ENCODE measurements at places on chromosomes 5 and 9.

- no peak for DNase-seq
Observed at GRCh38 chr9:6869081-6869948, 111.5 kb downstream of the KDM4C start.

- DNase-seq: peak; percentile 74
Observed at GRCh38 chr9:119802621-119803020, 433.4 kb upstream of the BRINP1 start.

- peak; percentile 75 for DNase-seq
Observed at GRCh38 chr5:1666812-1667588, 132.6 kb downstream of the MRPL36 start.

GRCh38 chr5:145750199-145750598 is 84.9 kb downstream of the PRELID2 start:
- no peak for DNase-seq

- DNase-seq: peak; percentile 94
Observed at GRCh38 chr9:134455934-134456755, 129.9 kb downstream of the RXRA start.

DNA sequence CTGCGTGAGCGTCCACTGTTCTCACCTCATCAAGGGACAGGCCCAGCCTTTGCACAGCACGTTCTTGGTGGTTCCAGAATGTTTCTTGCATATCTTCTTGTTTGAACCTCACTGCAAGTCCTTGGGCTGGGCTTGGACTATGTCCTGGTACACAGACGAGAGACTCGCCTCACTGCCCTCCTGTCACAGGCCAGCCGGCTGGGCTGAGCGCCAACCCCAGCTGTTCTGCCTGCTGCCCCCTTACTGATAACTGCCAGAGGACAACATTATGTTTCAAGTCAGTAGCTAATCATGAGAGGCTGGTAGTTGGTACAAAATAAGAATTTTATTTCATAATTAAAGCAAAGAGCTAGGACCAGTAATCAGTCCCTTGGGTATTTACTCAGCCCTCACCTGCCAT is 52.8 kb upstream of the LRRTM2 start:
- DNase-seq: peak; percentile 81

DNA sequence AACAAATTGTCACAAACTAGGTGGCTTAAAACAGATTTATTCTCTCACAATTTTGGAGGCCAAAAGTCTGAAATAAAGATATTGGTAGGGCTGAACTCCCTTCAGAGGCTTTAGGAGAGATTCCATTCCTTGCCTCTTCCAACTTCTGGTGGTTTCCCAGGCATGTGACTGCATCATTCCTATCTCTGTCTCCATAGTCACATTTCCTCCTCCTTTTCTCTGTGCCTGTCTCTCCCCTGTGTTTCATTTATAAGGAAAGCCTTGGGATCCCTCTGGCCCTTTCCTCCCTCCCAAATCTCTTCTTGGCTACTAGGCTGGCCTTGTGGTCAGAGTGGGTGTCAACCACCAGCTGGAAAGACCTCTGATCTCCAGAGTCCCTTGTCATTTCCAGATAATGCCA is 78.2 kb downstream of the SNX18 start:
- DNase-seq: no peak

DNA sequence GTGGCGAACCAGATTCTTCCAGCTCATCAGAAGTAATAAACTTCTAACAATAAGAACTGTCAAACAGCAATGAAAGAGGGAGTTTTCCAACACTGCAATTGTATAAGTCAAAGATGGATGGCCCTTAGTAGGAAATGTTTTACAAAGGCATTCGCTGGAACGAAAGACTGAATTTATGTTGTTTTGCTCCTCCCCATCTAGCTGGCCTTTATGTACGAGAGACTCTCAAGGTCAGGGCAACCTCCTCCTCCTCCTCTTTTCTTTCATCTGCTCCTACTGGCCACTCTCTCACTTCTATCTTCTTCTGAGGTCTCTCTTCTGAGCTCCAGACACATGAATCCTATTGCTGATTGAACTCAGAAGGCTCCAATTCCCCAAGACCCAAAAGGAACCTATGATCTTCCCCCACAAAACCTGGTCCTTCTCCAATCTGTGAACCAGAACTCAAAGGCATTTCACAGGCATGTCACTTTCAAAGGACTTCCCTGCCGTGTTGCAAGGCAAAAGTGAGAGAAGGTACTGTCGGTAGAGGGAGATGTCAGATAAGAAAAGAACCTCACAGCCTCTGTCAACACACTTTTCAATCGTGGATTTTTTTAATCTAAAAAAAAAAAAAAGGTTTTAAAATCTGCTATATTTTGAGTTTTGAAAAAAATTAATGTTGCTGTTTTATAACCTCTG is 28.5 kb upstream of the PUM3 start:
- no peak for DNase-seq

DNA sequence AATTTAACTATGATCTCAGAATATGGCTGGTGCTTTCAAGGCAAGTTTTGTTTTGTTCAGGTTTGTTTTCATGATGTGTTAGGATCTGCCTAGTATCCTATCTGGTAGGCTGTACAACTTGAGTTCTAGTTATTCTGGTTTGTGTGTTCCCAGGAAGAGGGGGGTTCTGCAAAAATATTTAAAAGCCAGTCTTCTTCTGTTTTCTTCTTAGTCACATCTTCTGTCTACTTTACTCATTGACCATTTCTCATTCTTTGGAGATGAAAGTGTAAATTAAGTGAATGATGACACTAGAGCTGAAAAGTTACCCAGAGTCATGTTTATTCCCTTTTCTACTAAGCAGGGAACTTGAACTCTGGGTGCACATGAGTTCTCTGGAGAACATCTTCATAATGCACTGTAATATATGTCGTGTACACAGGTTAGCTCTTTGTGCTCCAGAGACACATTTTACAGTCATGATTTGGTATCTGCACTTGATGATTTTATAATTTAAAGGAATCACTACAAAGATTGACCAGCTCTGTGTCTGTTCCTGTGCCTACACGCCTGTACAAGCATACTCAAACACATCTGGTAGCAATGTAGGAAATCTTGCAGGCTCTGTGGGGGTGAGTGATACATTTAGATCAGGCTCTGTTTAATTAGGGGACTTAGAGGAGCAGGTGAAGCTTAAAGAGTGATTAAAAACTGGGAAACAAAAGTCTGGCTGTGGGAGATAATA is 5.0 kb downstream of the SMAD5 start:
- DNase-seq: no peak

DNA sequence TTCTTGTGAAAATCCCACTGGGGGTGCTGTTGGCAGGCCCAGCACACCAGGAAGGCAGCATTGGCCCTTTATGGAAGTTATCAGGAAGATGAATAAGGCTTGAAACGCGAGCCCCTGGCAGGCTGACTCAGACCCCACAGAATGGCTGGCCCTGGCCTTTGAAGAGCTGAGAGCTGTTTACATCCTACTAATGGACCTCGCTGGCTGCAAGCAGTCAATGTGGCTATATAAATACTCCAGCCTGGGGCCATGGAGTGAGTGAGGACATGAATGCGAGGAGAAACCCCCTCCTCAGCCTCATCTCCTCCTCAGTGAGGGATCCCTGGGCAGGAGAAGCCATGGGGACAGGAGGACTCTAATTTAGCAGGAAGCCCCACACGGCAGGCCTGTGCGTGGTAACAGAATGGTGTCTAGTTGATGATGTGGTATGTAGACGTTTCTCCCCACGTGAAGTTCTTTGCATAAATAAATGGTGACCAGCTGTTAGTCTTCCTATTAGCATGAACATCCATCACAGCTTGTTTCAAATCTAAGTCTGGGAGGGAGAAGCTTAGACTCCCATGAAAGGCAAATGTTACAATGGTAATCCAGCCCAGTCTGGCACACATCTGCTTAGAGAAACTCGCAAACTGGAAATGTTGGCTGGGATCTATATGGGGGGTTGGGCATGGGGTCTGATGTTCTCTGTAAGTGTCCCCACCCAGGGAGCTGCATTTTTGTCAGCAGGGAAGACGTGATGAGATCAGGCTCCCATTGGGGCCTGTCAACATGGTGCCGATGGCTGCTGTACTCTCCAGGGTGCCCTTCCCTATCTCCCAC is 175.1 kb upstream of the PITX1 start:
- peak; percentile 83 for DNase-seq

- DNase-seq: no peak
Observed at GRCh38 chr9:99335280-99335679, 113.2 kb downstream of the SEC61B start.

GRCh38 chr5:127370631-127371030 is 80.0 kb downstream of the MEGF10 start:
- DNase-seq: no peak

DNA sequence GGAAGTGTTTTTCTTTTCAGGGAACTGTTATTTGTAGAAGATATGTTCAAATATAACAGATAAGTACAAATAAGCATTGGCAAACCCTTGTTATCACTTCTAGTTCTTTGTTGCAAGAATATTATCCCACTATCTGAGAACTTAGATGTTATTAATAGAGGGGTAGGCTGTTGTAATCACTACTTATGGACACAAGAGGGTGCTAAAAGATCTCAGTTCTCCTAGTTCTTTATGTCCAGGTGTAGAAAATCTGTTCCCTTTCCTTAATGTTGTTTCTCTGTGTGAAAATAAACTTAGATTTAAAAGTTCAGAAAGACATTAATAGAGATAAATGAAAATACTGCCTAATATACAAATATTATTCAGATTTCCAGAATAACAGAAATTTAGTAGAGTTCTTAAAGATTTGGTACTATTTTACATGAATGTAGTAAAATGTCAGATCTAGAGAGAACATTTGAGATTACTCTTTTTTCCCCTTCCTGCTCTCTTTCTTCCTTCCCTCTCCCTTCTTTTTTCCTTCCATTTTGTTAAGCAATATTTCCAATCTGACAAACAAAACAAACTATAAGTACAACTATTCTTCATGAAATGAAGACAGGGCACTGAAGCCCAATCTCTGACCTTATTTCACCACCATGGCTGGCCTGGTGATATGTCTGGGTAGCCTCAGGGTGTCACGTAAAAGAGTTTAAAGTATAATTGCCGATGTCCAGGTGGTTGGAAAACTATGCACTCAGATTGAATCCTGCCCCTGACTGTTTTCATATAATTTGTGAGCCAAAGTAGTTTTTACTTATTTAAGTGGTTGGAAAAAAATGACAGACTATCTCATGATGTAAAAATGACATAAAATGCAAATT is 43.6 kb upstream of the C5orf46 start:
- no peak for DNase-seq

GRCh38 chr5:177071666-177072385 is 14.9 kb upstream of the FGFR4 start:
- no peak for DNase-seq

DNA sequence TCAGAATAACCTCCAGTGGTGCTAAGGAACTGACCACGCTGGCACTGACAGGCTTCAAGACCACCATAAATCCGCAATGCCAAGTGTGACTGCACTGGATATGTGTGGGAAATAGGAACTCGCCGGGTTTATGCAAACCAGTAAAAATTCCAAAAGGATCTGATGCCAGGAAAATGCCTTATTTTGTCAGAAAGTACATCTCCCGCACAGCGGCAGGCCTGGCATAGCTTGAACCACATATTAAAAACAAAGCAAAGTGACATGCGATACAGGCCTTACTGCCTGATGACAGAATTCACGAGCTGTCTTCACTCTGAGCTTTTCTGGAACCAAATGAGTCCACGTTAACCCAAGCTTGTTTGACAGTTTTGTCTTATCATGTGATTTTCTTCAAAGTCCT is 139.6 kb downstream of the GLIS3 start:
- DNase-seq: no peak

DNA sequence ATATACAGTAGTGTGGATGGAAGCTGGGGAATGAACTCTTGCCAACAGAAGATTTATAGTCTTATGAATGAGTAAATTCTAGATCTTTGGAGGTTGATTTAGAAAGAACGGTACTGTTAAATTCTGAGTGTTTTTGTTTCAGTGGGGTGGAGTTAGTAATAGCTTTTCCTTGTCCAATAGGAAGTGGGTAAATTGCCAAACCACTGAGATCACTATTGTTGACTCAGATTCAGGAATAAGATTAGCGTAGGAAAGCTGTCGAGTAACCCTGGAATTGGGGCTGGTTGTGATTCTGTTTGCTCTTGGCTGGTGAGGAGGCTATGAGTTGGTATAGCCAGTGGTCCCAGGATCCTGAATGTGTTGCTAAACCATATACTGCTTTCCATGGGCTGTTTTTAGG is 155.6 kb downstream of the ARHGAP26 start:
- no peak for DNase-seq

DNA sequence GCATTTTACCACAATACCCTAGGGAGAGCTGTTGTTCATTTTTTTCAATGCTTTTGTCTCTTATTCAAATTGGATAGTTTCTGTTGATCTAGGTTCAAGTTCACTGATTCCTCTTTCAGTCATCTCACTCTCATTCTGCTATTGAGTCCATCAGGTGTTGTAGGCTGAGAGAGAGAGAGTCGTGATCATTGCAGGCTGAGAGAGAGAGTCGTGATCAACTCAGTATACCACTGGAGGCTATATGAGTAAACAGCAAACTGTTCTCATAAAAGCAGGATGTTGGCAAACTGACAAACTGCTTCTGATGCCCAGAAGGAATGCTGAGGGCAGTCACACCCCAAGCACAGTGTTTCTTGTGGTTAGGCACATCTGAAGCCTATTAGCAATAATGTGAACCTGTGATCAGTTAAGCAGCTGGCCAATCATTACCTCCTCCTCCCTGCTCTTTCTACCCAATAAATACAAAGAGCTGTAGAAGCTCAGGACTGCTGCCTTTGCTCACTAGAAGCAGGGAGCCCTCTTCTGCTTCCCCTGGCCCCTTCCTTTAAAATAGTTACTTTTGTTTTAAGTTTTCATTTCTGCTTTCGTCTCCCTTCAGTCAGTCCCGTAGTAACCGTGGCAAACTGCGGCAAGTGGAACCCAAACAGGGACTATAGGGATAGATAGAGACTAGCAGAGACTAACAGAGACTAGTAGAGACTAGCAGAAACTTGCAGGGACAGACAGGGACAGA is 476.1 kb upstream of the ACO1 start:
- DNase-seq: no peak

- no peak for DNase-seq
Observed at GRCh38 chr9:29806937-29807618, 2233.8 kb upstream of the C9orf72 start.

- no peak for DNase-seq
Observed at GRCh38 chr5:171498166-171498565, 78.7 kb downstream of the FGF18 start.

DNA sequence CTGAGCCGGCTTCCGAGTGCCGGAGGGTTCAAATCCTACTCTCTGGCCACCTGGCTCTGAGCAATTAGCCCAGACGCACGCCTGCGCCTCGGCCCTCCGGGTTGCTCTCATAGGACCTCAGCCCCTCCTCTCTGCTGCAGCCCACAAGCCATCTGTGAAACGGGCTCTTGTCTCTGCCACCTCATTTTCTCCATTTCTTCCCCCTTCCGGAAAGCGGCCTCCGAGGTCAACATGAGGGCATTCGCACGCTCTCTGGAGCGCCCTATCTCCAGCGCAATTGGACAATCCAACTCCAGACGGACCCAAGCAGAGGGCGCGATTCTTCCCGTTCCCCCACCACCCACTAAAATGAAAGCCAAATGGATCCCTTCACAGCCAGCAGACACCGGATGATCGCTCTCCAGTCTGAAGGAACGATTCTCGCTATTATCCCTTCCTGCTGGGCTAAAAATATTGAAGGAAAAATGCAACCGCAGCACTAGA is 41.5 kb downstream of the VAV2 start:
- DNase-seq: peak; percentile 39

- DNase-seq: no peak
Observed at GRCh38 chr5:53110156-53110555, 599 bp upstream of the MOCS2 start.

GRCh38 chr5:168612996-168613395 is 33.8 kb upstream of the PANK3 start:
- DNase-seq: no peak

- no peak for DNase-seq
Observed at GRCh38 chr5:60611099-60611740, 88.7 kb downstream of the DEPDC1B start.

- no peak for DNase-seq
Observed at GRCh38 chr5:73623901-73624404, 2.0 kb upstream of the ARHGEF28 start.
